Panc1 (cell line): ENCODE measurements at places on chromosomes 6 and 20.

GRCh38 chr6:11096109-11096508 lies 2.5 kb downstream of the SMIM13 start:
- DNase-seq: no peak

DNA sequence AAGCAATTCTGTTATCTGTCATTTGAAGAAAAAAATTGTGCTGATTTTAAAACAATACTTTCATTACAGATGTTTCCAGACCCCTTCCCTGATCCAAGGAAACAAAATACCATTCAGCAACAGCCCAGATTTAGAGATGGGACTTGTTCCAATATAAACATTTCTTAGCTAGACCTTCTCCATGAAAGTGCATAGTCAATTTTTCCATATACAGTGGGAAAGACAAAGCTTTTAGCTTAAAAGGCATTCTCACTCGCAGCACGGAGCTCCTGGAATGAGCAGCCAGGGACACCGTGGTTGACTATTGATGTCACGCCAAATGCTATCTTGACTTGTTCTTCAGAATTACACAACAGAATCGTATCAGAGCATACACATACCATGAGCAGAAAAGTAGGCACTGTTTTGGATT lies 21.5 kb downstream of the LAMA4 start:
- no peak for DNase-seq

DNA sequence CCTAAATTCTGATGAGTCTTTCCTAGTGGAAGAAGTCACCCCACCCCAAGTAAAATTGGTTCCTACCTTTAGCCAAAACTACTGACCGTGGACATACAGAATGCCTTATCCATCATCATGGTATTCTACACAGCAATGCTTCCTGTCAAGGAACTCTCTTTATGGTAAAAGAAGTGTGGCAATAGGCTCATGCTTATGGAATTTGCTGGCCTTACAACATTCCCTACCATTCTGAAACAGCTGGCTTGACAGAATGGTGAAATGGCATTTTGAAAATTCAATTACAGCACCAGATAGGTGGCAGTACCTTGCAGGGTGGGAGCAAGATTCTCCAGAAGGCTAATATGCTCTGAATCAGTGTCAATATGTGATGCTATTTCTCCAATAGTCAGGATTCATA lies 41.8 kb upstream of the BACH2 start:
- DNase-seq: no peak

- no peak for DNase-seq
Measured at GRCh38 chr6:104623052-104623690, 236.5 kb downstream of the HACE1 start.

GRCh38 chr6:41492261-41492891 lies 53.8 kb upstream of the FOXP4 start:
- DNase-seq: no peak

- no peak for DNase-seq
Measured at GRCh38 chr6:159953091-159953601, 15.7 kb upstream of the IGF2R start.

GRCh38 chr6:148973538-148974208 lies 226.8 kb downstream of the UST start:
- DNase-seq: no peak

DNA sequence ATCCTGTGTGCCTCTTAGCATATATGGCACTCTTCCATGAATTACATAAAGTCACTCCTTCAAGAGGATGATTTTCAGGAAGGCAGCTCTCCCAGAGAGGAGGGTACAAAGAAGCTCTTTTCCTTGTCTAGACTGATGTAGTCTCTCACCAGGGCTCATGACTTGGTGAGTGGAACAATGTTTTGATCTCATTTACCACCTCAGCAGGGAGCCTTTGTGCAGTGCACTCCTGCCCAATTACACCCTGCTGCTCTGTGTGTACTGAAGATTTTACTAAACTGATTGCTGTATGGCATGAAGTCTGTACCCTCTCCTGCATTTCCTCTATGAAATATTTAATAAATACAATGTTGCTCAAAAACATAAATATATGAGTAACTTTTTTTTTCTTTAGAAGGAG lies 598.3 kb upstream of the HS3ST5 start:
- no peak for DNase-seq

GRCh38 chr20:38023181-38024001 lies 9.9 kb downstream of the TTI1 start:
- DNase-seq: no peak

DNA sequence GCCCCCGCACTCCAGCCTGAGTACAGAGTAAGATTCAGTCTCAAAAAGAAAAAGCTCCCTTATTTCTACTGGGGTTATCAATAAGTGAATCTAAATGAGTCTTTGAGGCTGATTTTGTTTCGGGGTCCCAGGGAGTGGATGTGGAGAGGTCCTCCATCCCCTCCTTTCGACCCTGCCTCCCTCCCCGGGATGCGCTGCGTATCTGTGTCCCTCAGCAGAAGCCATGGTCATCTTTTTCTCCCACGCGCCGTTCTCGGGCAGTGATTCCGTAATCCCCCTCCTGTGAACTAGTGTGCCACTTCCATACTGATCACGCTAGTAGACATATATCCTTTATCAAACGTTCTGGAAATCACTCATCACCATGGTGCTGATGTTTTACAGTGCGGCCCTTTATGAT lies 152.9 kb downstream of the CDH4 start:
- no peak for DNase-seq

DNA sequence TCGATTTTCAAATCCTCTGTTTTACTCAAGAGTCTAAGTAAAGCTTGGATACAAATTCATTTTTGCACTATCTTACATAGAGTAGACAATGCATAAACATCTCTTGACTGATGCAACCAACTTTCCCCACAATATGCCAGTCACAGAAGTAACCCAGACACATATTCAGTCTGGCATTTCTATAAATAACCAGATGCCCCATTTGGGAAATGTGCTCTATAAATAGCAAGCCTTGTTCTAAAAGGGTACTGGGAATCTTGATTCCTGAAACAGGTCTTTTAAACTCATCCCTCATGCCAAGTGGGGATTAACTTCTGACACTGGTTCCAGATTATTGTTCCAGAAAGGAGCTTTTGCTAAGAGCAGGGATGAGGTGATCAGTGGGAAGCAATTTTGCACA lies 411.7 kb downstream of the EPM2A start:
- no peak for DNase-seq

GRCh38 chr6:116060572-116061283 lies at the start of gene FRK:
Gene FRK (minus strand): TSS chr6:116060891. CDS start chr6:116060311, 580 bp downstream.
- DNase-seq: no peak

DNA sequence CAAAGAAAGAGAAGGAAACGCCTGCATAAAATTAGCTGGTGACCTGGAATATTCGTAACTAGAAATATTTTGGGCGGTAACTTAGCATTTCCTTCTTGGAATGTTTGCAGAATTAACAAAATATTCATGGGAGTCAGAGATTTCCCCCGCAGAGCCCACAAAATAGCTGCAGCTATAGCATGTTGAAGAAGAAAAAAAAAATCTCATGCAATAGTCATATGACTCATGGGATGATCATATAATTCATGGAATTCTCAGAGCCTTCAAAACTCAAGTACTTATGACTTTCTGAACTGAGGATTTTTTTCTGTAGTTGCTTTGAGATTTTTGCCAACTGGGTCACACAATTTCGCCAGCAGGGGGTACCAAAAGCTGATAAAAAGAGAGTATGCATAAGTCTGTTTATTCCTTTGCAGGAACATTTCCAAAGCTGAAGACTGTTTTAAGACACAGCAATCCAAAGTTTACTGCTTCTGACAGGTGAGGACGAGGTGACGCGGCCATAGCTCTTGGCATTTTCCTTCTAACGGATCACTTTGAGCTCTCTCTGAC lies 586.0 kb upstream of the CHD6 start:
- no peak for DNase-seq

GRCh38 chr20:38132156-38132909 lies 32.7 kb downstream of the TGM2 start:
- no peak for DNase-seq

DNA sequence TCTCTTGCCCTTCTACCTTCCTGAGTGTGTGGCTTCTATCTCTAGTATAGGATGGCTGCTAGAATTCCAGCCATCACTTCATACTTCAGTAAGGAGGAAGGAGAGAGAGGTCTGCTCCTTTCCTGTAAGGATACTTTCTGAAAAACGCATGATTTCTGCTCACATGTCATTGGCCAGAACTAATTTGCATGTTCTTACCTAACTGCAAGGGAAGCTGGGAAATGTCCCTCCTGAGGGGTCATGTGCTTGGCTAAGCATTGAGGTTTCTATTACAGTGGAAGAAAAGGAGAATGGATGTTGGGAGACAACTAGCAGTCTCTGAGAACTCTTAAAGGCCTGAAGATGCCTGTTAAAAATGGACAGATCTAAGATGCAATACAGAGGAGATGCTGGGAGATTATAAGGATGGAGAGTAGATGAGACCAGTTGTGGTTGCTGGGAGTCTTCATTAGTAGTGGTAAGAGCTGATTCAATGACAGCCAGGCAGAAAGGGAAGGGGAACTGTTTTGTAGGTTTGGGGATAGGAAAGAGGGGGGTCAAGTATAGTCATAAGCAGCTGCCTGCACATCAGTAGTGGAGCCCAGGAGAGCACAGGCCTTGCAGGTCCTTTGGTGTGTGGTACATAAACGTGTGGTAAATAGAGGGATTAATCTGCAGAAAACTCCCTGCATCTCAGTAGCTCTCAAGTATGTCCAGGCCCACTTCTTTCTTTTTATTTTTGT lies 20.2 kb downstream of the CDS2 start:
- no peak for DNase-seq

DNA sequence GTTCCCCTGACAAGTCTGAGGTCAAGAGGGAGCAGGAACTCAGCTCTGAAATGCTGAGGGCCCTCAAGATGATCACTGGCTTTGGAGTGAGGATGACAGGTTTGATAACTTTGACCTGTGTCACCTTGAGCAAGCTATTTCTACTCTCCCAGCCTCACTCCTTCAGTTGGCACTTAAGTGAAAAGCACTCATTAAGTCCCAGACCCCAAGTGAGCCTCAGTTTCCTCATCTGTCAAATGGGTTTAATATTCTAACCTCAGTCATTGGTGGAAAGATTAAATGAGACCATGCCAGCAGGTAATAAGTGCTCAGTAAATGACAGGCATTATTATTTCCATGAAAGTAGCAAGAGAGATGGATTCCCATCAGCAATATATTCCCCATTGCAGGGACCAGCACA lies 14.0 kb downstream of the DEFB132 start:
- DNase-seq: no peak

DNA sequence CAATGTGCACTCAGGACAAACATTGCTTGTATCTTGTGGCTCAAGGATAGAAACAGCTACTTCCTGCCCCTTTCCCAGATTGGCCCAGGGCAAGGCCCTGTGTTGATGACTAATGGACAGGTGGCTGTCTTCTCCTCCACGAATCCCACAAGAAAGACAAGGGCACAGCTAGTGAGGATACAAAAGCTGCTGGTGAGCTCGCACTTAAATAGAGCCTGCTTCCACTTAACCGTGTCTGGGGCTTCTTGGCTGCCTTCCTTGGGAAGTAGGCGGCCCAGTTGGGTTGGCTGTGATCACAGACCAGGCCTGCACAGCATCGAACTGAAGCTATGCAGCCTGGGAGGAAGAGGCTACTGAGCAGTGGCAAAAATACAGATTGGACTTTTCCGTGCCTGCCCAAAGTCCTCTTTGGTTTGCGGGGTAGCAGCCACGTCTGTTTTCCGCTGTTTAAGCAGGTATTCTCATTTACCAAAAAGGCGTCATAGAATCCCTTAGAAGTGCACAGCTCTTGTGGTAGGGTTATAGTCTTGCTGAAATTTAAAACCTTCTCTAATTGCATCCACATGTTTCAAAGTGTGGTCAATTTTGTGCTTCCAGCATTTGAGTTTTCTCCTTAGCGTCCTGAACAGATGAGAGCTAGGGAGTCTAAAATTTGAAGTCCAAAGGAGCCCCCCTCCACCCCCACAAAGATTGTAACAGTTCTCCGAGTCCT lies 23.0 kb upstream of the NAA20 start:
- DNase-seq: no peak

DNA sequence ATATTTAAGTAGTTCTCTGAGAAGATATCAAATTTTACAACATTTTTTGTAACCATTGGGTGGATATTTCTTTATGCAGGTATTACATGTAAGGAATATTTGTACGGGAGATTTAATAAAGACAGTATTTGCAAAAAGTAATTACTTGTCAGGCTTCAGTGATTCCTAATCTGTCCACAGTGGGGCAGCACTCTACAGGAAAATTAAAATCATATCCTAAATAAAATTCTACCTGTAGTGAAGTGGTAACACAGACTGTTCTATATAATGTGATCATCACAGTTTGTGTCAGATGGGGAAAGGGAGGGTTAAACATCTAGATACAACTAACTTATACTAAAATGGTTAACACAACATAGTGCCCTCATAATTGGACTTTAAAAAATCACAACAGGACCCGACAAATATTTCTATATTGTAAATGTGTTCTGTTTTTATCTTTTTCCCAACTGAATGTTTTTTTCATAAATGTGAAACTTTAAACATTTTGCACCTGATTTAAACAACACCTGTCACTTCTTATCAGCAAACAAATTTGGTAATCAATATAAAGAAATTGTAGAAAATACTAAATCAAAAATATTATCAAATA lies 145.6 kb upstream of the MANEA start:
- peak; percentile 27 for DNase-seq

- DNase-seq: no peak
Measured at GRCh38 chr20:4320291-4320690, 304.9 kb upstream of the RNF24 start.

GRCh38 chr20:49471397-49471796 lies 11.1 kb downstream of the KCNB1 start:
- no peak for DNase-seq

GRCh38 chr6:96162711-96163120 lies 146.9 kb downstream of the FUT9 start:
- DNase-seq: no peak

DNA sequence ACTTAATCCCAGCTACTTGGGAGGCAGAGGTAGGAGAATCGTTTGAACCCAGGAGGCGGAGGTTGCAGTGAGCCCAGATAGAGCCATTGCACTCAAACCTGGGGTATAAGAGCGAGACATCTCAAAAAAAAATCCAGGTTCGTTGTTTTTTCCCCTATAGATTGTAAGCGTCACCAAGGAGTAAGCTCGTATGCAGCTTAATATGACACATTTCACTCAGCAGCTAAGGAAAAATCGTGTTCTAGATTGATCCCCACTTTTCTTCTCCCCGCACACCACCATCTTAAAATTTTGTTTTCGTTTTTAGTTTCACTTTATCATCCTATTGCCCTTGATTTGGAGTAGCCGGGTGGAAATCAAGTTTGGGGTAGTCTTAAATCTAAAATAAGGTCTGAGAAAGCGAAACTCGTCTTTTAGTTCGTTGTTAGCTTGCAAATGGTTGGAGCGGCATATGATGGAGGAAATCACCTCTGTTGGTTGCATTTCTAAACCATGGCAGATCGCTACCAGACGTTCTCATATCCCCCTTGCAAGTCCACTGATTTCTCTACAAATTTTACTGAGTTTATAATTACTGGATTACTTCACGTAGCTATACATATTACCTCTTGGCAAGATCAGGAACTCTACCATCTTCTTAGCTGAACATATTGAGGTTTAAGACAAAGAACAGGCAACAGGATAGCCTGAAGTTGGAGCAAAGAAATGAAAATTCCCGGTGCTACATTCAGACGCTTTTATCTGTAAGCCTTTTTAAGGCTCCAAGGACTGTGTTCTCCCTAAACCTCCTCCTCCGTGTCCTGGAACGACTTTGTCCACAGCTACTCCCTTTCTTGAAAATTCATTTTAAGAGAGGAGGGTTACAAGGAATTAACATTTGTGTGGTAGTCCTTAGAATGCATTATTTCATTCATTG lies 91.1 kb upstream of the BTN3A2 start:
- no peak for DNase-seq
